Activated CD4-positive, CD25-positive, alpha-beta regulatory T cell treated with anti-CD3 and anti-CD28 coated beads, Interleukin-2, amount 50 U/mL, for 72 hours (primary cell): ENCODE measurements at places on chromosomes 7 and 10.

GRCh38 chr10:69464801-69465401 is 13.6 kb downstream of the TSPAN15 start:
- no peak for DNase-seq

DNA sequence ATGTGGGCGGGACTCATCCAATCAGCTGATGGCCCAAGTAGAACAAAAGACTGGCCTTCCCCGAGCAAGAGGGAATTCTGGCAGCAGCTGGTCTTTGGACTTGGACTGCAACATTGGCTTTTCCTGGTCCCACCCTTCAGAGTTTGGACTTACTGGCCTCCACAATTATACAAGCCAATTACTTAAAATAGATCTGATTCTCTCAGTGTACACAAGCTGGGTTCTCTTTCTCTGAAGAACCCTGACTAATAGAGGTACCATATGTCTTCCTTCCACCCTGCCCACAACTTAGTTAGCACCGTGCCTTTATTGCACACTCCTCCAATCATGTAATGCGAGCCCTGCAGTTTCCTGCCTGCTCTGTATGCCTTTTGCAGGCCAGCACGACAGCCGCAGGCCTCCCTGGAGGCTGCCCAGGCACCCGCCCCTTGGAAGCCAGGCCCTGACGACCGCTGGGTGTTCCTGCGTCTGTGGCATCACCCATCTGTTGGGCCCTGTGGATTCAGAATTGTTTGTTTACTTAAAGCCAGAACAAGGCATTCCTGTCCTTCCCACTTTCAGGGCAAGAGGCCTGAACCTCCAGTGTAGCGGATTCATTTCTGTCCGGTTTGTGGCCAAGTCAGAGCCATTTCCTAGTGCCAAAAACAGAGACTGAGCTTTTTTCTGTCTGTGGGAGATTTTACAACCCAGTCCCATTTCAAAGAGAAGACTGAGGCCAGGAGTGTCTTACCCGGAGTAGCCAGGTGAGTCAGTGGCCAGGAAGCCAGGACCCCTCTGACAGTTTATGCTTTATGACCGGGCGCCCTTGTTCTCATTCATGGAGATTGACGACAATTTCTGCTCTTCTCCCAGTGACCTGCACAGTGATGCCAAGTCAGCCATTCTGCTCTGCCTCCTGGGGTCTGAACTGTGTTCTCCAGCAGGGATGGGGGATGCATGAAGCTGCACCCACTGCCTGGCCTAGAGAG is 968 bp upstream of the INMT start:
- DNase-seq, result no peak

DNA sequence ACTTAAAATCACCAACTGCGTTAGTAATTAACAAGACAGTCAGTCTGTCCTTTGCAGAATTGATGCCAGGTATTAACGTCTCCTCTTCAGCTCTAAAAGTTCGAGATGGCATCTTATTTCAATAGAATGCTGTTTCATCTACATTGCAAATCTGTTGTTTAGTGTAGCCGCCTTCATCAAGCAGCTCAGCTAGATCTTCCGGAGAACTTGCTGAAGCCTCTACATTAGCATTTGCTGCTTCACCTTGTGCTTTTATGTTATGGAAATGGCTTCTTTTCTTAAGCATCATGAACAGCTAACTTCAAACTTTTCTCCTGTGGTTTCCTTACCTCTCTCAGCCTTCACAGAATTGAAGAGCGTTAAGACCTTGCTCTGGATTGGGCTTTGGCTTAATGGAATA is 95.5 kb upstream of the FAM20C start:
- DNase-seq, result no peak

GRCh38 chr10:14396411-14397048 is 65.8 kb upstream of the FRMD4A start:
- DNase-seq, result no peak

DNA sequence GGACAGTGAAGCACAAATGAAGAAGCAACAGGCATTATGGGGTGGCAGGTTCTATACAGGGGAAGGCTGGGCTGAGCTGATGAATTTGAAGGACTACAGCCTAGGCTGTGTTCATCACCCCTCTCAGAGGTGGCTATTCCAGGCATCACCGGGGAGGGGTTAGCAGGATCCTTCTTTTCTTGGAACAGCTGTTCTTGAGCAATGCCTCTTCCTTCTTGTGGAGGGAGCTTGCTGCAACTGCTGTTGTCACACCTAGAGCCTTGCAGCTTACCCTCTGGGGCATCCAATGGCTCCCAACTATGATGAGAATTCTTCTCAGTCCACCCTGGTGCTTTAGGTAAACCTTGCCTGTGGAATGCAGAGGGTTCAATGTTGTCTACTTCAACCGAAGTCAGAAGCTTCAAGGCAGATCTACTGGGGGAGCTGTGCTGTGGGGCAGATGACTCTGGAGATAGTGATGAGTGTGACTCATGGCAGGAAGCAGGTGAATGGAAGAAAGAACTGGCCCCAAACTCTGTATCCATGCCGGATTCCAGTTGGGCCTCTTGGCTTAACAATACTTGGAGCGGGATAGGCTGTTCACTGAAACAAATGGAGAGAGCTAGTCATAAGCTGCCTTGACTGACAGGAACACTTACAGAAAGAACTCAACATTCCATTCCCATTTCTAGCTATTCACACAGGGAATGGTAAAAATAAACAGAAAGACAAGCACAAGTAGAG is 21.5 kb upstream of the PPP3CB start:
- DNase-seq, result no peak

DNA sequence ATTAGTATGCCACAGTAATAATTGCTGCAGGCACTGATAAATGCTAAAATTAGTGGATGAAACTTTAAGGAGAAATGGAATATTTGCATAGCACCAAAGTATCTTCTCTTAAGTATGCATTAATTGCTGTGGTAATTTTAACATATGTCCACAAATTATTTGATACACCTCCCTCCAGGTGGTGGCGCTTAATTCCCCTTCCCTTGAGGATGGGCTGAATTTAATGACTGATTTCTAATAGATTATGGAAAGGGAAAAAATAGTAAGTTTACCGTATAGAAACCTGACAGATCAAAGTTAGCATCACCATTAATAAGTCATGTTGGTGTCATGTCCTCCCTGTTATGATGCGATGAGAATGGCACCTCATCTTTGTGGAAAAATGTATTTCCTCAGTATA is 519.2 kb downstream of the TFEC start:
- no peak for DNase-seq

DNA sequence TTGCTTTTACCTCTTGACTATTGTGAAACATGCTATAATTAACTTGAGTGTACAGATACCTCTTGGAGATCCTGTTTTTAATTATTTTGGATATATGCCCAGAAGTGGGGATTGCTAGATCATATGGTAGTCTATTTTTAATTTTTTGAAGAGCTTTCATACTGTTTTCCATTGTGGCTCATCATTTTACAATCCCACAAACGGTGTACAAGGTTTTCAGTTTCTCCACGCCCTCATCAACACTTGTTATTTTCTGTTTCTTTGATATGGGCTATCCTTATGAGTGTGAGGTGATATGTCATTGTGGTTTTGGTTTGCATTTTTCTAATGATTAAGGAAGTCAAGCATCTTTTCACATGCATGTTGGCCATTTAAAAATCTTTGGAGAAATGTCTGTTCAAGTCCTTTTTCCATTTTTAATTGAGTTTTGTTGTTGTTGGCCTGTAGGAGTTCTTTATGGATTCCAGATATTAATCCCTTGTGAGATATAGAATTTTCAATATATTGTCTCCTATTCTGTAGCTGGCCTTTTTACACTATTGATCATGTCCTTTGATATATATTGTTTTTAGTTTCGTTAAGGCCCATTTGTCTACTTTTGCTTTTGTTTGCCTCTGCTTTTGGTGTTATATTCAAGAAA is 7.5 kb downstream of the AGK start:
- no peak for DNase-seq

DNA sequence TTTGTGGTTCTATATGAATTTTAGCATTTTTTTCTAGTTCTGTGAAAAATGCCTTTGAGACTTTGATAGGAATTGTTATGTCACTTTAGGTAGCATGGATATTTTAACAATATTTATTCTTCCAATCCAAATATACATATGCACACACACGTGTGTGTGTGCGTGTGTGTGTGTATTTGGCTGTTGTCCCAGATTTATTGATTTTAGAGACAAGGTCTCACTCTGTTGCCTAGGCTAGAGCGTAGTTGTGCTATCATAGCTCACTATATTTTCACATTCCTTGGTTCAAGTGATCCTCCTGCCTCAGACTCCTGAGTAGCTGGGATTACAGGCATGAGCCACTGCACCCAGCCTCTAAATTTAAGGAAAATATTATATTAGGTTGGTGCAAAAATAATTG is 162.5 kb upstream of the TRIM24 start:
- DNase-seq, result no peak

DNA sequence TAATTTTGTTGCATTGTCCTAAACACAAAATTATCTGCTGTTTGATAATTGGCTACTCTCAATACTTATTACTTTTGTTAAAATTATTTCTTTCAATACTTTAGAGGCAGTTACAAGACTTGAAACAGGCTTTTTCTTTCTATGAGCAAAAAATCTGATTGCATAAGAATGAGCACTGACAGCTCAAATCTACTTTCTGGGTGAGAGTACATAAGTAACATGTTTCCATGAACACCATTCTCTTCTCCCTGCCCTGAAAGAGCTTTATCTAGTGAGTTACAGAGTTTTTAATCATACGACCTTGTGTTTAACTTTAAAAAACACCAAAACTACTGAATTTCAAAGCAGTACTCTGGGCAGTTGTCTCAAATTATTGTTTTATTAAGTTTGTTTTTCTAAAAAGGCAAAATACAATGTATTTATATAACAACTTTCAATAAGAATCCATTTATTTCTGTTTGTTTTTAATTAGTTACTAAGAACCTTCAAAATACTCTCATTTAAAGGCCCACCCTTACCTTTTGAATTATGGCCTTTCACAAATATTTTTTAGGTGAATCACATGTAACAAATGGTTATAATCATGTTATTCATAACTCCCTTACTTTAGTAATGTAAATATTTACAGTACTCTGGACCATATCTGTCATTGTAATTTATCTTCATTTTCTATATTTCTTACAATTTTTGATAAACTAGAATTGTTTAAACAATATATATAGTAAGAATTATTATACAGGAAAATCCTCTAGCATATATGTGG is 23.0 kb upstream of the TFAM start:
- DNase-seq, result no peak
